HFFc6 (cell line): ENCODE measurements at places on chromosomes 5 and 9. TPM values are rescaled to one million over a fixed set of nuclear protein-coding genes. Genes with fewer than 3 reads are reported as not detected.
A peak's percentile ranks its signal among the peaks of the same experiment; 100 is the strongest.

GRCh38 chr9:92607773-92608172 is 62.2 kb downstream of the IPPK start:
- peak; percentile 26 for DNase-seq

GRCh38 chr9:134663084-134663483 is 21.5 kb downstream of the COL5A1 start:
- no peak for DNase-seq

- DNase-seq, result peak; percentile 57
Observed at GRCh38 chr5:150780187-150780692, 1.7 kb downstream of the SMIM3 start.

The BTNL8 gene
- not detected in 3 replicates for total RNA-seq
